ENCODE measurements at places on chromosomes 6 and 20. TPM values are rescaled to one million over a fixed set of nuclear protein-coding genes. Genes with fewer than 3 reads are reported as not detected.

DNA sequence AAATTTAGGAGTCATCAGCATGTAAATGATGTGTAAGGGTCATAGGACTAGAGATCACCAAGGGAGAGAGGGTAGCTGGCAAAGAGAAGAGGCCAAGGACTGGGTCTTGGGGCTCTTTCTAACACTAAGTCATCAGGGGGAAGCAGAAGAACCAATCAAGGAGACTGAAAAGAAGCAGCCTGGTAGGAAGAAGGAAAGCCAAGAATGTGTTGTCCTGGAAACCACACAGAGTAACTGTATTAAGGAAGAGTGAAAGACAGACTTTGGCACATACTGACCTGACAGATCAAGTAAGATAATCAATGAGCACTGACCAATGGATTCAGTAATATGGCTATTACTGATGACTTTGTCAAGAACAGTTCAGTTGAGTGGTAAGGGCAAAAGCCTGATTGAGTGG, 42.3 kb upstream of the LAMA4 start:
- peak; percentile 65 for DNase-seq

GRCh38 chr6:28648035-28648877, 122.6 kb downstream of the GPX5 start:
- DNase-seq = peak; percentile 85

GRCh38 chr6:1558388-1558787, 51.3 kb upstream of the FOXC1 start:
- DNase-seq = peak; percentile 31

- no peak for DNase-seq
Measured at GRCh38 chr6:90656325-90656724, 69.5 kb upstream of the MAP3K7 start.

GRCh38 chr6:164011321-164011720, 596.8 kb downstream of the QKI start:
- no peak for DNase-seq

GRCh38 chr6:122753688-122754056, 25.8 kb upstream of the FABP7 start:
- peak; percentile 69 for DNase-seq

DNA sequence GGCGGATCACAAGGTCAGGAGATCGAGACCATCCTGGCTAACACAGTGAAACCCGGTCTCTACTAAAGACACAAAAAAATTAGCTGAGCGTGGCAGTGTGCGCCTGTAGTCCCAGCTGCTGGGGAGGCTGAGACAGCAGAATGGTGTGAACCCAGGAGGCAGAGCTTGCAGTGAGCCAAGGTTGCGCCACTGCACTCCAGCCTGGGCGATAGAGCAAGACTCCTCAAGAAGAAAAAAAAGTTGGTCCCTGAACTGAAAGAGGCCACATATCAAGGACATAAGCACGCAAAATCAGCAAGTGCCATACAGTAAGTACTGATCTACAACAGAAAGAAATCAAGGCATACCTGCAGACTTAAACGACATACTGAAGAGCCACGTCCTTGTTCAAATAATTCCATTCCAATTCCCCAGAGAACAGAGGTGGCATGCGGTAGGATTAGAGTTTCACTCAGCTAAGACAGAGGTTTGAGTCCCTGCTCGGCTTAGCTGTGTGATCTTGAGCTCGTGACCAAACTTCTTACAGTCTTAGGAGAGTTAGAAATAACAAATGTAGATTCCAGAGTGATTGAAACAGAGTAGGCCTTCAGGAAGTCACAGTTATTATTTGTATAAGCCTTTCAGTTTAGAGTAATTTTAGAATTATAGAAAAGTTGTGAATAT, 29.2 kb downstream of the B4GALT5 start:
- no peak for DNase-seq

DNA sequence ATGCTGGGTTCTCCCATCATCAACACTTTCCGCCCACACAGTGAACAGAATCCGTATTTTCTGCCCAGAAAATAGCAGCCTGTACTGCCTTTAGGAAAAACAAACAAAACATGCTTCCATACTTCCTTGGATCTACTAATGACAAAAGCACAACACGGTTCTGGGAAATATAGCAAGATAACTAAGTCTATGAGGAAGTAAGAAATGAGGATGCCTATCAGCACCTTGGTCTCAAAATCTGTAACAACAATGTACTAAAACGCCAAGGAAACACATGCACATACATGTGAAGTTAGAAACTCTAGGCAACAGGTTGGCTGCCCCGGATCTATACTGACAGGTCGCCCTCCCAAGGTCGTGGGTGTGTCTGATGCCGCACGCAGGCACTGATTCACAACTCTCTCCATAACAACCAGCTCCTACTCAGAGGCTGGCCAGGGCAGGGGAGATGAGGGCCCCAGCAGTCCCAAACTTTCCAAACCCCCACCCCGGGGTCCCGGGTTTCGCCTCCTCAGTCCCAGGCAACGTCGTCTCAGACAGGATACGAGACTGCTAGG, 710 bp downstream of the BTBD9 start:
- DNase-seq = peak; percentile 65

- DNase-seq = peak; percentile 98
Measured at GRCh38 chr20:13525225-13525940, 113.3 kb downstream of the TASP1 start.

DNA sequence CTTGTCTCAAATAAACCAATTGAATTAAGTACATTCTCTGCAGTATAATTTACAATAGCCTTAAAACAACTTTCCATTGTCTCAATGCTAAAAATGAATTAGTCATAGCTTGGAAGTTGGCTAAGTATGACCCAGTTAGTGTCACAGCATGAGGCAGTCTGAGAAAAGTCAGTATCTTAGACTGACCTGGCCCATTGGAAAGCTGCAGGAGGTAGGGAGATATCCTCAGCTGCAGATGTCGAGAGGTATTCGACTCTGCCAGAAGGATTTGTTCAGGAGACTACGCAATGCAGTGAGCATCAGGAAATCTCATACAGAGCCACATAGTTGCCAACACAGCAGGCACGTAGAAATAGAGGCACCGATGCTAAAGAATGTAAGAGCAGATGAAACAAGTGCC, 350.9 kb upstream of the NRSN1 start:
- no peak for DNase-seq

- peak; percentile 48 for DNase-seq
Measured at GRCh38 chr6:52611833-52612232, 35.0 kb upstream of the TRAM2 start.

GRCh38 chr20:61859767-61860166, 205.9 kb downstream of the TAF4 start:
- DNase-seq = no peak

DNA sequence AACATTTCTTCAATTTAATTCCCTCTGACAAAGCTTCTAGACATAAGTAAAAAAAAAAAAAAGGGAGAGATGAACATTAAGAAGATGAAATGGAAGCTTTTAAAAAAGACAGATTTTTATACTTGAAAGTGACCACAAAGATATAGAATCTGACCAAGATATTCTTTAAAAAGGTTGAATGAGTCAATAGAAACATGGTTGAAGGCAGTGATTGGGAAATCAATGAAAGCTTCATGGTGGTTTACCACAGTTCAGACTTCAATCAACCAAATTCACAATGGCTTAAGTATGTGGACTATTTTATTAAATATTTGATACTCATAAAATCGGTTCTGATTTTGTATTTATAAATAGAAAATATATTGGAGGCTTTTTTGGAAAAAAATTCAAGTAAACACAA, 248.4 kb upstream of the HSF2 start:
- no peak for DNase-seq

DNA sequence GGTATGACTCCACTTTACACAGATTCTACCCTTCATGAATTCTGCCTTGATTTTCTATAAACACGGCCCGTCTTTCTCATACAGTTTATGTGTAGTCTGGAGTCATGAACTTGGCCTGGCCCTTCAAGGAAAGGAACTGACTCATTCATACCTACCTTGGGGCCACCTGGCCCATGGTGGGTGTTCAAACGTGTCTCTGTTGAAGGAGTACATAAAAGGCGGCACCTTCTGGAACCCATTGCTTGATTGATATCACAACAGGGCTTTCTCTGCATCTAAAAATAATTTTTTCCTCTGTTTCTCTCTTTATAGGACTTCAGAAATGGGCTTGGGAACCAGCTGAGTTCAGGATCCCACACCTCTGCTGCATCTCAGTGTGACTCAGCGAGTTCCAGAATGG, 363.0 kb upstream of the SOX4 start:
- DNase-seq = no peak

- peak; percentile 34 for DNase-seq
Measured at GRCh38 chr6:111971866-111972532, 81.9 kb upstream of the CCN6 start.

GRCh38 chr6:6665555-6666243, 77.2 kb downstream of the LY86 start:
- no peak for DNase-seq

DNA sequence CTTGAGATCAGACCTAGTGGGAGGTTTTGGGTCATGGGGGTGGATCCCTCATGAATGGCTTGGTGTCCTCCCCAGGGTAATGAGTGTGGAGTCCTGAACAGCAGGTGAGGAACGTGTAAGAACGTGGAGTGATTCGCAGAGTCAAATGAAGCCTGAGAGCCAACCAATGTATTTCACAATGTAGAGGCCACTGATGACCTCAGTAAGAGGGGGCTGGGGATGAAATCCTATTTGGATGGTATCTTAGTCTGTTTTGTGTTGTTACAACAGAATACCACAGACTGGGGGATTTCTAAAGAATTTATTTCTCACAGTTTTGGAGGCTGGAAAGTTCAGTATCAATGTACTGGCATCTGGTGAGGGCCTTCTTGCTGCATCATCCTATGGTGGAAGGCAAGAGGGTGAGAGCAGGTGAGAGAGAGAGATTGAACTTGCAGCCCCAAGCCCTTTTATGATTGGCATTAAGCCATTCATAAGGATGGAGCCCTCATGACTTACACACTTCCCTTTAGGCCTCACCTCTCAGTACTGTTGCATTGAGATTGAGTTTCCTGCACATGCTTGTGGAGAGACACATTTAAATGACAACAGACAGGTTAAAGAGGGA, 47.3 kb upstream of the HIVEP1 start:
- no peak for DNase-seq

The SLC22A3 gene
- total RNA-seq = 0.94 TPM

The DAAM2 gene
- 1.3 TPM for total RNA-seq

The CLDN20 gene
- not detected for total RNA-seq

The ADAM33 gene
- 0.15 TPM for total RNA-seq

The SEL1L2 gene
- total RNA-seq = not detected

The NFKBIE gene
- total RNA-seq = 51.9 TPM

The KIAA1755 gene
- total RNA-seq = 3.8 TPM

The BCKDHB gene
- 17.9 TPM for total RNA-seq

The LY6G6D gene
- total RNA-seq = not detected

Data from M059J (cell line).